ENCODE measurements at places on chromosomes 1 and 21. TPM values are rescaled to one million over a fixed set of nuclear protein-coding genes. Genes with fewer than 3 reads are reported as not detected.

DNA sequence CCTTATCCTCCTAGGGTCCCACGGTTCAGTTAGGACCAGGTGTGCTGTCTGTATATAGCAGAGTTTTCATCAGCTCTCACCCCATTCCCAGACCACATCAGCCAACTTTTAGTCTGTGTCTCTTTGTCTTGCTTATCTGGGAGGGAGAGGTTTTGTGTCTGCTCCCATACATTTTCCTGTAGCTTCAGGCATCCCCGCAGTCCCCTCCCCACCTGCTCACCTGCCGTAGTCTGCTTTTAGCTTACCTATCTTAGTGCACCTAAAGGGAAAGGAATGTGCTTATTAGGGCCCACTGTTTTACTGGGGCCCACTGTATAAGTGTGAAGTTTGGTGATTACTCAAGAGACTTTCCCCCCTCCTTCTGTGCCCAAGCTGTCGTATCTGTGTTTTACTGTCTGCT, 225.1 kb downstream of the PLA2G4A start:
- DNase-seq, result no peak

- no peak for DNase-seq
Observed at GRCh38 chr1:196377811-196378210, 230.4 kb downstream of the KCNT2 start.

DNA sequence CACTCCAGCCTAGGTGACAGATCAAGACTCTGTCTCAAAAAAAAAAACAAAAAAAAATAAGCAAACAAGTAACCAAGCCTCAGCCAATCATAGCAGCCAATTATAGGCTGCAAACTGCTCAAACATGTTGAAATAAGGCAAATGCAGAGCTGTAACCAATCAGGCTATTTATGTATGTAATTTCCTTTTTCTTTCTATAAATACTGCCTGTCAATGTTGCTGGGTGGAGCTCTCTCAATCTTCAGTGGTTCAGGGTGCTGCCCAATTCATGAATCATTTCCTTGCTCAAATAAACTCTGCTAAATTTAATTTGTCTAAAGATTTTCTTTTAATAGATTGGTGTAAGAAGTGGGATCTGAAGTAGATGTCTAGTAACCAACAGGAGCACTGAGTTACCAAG, 11.6 kb upstream of the CD1D start:
- DNase-seq, result no peak

DNA sequence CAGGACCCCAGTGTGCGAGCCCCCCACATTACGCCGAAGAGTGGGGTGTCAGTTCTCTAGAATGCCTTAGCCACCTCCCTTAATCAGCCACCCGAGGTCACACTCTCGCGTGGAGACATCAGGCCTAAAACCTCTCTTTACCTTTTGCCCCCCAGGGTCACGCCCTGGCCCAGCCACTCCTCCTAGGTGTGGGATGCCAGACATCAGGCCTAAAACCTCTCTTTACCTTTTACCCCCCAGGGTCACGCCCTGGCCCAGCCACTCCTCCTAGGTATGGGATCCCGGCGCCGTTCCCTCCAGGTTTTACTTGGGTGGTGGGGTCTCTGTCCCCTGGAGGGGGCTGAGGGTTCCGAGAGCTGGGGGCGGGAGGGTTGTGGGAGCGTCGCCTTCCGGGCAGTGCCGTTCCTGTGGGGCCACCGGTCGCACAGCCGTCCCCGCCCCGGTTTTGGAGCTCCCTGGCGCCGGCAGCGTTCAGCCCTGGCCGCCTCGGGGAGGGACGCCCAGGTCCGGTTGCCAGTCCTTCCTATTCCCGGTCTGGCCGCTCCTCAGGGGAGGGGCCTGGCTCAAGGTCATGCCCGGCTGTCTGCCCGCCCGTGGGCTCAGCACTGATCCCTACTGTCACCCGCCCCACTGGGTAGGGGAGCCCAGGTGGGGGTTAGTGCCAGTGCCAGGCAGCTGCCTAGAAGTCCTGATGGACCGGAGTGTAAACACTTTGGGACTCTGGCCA, 882 bp downstream of the VPS13D start:
- no peak for DNase-seq

DNA sequence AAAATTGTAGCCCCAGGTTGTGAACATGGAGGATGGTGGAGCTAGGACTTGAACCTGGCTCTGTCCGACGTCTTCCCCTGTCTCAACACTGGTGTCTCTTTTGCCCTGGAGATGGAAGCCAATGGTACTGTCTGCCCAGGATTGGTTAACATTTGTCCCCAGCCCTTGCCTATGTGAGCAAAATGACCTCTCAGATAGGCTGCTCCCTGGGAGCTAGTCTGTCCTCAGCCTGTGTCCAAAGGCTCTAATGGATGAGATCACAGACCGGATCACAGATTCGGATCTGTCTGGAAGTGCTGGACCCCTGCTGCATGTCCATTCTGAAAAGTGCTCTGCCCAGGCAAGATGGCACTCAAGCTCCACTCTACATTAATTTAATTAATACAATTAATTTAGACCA, 394.4 kb upstream of the VAMP3 start:
- no peak for DNase-seq

- DNase-seq, result no peak
Observed at GRCh38 chr1:26164036-26164860, 4.5 kb downstream of the C1orf232 start.

DNA sequence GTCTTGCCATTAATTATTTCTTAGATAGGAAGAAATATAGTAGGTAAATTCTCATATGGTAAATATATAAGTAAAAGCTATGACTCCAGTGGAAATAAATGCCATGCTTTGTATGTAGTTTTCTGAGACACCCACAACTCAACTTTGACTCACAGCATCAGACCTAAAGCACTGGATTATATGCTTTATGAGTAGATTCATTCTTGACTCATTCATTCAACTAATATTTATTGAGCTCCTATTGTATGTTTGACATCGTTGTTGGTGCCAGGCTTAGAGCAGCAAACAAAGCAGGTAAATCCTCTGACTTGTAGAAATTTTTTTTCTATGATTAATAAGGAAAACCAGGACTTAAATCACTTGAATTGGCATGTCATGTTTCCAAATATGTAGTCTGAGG, 211.4 kb downstream of the PTPRC start:
- no peak for DNase-seq

The RHOU gene
- polyA plus RNA-seq, result 0.63 TPM

GRCh38 chr1:109617291-109617801, 2.1 kb downstream of the GNAT2 start:
- peak; percentile 80 for DNase-seq

DNA sequence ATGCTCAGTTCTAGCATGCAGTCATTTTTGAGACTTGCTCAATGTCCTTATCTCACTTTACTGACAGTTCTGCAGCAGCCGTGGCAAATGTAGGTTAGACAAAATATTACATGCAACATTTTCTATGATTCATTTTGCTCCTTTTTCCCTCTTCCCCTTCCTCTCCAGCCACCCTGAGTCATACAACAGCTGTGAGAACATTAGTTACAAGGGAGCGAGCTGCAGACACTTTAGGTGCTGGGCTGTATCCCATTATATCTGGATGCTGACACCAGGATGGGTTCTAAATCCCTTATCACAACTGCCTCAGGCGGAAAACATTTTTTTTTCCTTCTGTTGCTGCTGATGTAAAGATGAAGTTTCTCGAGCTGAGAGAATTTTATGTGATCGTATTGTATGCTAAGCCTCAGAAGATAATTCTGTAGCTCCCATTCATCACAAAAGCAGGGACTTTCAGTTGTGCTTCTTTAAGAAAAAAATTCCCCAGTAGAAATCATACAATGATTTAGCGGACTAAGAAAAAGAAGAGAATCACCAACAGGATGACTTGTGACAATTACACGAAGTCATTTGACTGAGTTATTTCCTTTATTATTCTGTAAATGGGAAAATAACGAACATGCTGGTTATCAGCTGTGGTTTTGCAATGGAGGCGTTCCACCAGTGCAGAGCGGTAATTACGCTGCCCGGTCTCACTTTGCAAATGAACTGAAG, 345.0 kb downstream of the DISC1 start:
- DNase-seq, result no peak

DNA sequence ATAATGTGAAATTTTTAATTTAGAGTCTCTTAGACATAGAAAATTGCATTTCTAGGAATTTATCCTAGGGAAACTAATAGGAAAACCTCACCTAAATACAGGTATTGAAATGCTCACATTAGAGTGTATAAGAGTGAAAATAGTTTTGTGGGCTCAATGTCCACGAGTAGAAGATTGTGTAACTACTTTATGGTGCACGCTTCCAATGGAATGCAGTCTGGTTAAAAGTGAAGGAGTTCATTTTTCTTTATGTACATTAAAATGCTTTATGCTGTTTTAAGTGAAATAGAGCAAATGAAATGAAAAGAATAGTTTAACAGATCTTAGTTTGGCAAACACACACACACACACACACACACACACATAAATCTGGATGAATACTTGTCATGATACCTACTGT, 278.2 kb downstream of the USP25 start:
- DNase-seq, result no peak

The NTMT2 gene
- polyA plus RNA-seq, result not detected

DNA sequence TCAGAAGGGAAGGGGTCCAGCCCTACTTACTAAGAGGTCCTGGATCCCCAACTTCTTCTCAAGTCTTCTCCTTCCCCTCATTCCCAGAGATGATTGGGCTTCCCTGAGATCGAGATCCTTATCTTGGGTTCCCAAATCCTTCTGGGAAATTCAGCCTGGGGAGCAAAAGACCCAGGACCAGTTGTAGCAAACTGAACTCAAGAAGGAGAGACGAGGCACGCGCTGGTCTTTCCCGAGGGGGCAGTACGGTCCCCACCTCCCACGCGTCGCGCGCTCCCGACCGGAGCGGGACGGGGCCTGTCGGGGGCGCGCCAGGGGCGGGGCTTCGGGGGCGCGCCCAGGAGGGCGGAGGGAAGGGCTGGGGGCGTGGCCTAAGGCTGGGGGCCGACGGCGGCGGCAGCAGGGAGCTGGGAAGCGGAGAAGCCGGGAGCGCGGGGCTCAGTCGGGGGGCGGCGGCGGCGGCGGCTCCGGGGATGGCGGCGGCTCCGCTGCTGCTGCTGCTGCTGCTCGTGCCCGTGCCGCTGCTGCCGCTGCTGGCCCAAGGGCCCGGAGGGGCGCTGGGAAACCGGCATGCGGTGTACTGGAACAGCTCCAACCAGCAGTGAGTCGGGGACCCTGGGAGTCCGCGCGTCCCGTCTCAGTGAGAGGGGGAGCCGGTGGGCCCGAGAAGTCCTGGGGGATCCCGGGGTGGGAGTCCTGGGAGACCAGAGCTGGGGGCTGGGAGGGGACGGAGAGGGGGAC, at the start of gene EFNA3:
Gene EFNA3 (plus strand): TSS at position 369 of the 741 bp plus-strand sequence. CDS start 105 bp downstream, at position 474.
- no peak for DNase-seq

The KIFAP3 gene
- polyA plus RNA-seq, result 13.8 TPM

- no peak for DNase-seq
Observed at GRCh38 chr1:153190373-153190772, 12.9 kb upstream of the LELP1 start.

DNA sequence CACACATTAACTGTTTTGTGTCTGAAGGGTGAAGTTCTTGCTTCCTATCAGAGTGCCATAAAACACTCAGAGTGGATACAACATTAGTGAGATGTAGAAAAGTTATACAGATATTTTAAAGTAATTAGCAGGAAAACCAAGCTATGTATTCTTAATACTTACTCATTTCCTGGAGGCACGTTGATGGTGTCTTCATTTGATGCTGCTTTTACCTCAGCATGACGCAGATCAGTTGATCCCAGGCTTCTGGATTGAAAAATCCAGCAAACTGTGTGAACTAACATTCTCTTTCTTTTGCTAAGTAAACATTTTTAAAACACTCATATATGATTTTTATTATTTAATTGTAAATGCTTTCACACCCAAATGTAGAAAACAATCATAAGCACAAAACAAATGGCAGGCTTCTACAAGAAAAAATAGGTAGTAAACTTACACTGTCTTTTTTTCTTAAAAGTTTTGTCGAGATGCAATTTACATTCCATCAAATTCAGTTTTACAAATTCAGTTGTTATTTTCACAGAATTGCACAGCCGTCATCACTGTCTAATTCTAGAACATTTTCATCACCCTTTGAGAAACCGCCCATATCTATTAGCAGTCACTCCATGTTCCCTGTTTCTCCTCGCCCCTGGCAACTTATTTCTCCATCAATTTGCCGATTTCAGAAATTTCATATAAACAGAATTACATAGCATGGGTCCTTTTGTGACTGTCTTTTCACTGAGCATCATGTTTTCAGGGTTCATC, 198.9 kb downstream of the LRRC7 start:
- no peak for DNase-seq

- no peak for DNase-seq
Observed at GRCh38 chr1:187264995-187265602, 436.4 kb downstream of the PLA2G4A start.

The TDRD5 gene
- not detected for polyA plus RNA-seq

GRCh38 chr1:26346274-26347033, 7.5 kb downstream of the CRYBG2 start:
- DNase-seq, result no peak

DNA sequence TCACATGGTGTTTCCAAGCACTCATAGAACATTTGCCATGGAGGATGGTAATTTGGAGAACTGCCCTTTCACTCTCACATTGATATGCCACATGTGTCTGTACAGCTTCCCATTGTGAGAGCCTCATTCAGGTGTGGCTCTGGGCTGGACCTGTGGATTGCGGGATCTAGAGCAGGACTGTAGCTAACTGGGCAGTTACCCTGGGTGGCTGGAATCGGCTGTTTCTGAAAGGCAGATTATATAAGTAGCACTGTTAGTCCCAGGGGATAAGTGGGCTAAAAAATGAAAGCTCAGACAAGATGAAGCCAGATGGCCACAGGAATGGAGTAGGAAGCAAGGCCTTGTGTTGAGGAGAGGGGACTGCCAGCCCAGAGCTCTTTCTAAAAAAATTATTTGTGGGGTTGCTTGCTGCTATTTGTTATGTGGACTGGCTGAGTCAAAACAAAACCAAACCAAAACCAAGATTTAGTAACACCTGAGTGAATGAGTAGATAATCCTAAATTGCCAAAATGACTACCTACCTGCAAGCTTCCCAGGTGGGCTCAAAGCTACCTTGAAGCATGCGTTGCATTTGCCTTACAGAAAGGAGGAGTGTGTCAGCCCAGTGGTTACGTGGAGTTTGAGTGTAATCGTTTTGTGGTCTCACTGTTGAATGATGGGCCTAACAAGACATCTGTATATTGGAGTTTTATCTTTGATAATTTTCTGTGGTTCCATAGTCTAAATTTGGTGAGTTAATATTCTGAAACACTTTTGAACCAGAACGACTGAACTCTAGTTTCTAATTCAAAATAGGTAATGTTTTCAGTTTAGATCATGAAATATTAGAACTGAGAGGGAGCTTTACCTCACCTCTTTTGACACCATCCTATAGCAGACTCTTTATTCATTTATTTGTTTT, 58.0 kb downstream of the SDCCAG8 start:
- DNase-seq, result no peak

GRCh38 chr21:36784947-36785346, 86.0 kb downstream of the SIM2 start:
- no peak for DNase-seq

Data from BJ (cell line).